ENCODE measurements at places on chromosomes 12 and 14.
A peak's percentile ranks its signal among the peaks of the same experiment; 100 is the strongest.

DNA sequence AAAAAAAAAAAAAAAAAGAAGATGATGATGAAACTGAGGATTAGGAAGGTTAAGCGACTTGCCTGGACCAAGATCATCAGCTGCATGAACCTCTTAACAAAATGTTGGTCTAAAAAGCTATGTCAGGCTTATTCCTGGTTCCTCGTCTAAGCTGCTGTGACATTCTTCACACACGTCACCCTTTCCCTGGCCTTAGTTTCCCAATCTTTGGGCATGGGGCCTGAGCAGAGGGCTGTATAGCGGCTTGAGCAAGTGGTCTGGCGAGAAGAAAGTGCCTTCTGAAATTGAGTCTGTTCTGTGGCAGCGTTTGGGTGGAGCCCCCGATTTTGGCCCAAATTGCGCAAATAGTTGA lies 58.7 kb upstream of the CCND2 start:
- no peak for DNase-seq

DNA sequence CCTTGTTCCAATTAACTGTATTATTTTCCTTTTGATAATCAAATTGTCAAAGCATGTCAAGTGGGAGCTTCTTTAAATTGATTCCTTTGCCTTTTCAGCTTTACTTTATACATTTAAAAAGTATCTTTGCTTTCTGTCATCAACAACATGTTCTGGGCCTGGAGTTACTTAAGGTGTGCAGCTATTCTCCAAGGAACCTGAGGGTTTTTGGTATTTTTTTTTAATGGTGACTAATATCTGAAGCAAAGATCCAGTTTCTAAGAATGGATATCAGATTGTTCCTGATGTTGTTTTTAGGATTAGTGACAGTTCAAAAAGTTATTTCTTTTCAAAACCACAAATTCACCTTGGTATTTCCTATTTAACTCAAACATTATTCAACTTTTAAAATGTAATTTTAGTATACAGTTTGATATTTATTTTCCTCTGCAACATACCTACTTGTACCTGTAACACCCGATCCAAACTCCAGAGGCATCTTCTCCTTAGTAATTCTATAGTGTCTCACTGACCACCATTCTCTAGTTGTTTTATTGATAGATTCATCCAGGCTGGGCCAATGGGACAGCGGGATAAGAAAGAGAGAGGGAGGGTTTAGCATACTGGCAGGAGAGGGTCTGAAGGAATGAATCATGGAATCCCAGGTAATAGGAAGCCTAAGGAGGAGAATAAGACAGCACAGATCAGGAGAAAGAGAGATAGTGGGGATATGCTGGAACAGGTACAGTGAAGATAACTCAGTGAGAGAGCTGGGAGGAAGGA lies 3.1 kb downstream of the CBLN3 start:
- no peak for DNase-seq

GRCh38 chr14:74275241-74275841 lies 27.4 kb downstream of the ABCD4 start:
- DNase-seq, result no peak

DNA sequence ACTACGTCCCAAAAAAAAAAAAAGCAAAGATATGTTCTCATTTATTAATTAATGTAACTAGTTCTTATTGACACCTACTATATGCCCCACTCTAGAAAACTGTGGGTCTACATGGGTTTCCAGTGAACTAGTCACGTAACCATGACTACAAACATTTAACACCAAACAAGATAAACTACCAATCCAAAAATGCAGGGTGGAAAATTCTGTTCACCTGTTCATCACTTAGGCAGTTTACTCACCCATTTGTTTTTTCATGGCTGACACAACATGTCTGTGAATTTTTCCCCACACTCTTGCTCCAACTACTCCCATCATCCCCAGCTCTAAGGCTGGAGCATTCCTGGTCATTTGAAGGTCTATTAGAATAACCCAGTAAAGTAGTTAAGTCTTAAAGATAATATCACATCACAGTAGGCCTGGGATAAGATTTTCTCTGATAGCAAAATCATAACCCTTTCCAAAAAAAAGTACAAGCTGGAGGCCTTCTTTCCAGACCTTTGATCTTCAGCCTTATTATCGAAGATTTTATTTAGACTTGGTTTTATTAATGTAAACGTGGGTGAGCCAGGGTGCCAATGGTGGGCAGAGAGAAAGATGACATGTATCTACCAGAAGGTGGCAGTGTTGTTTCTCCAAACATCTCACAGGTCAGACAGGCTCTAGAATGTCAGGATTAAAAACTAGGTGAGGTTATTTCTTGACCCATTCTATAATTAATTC lies 61.6 kb upstream of the DAAM1 start:
- peak; percentile 74 for DNase-seq

DNA sequence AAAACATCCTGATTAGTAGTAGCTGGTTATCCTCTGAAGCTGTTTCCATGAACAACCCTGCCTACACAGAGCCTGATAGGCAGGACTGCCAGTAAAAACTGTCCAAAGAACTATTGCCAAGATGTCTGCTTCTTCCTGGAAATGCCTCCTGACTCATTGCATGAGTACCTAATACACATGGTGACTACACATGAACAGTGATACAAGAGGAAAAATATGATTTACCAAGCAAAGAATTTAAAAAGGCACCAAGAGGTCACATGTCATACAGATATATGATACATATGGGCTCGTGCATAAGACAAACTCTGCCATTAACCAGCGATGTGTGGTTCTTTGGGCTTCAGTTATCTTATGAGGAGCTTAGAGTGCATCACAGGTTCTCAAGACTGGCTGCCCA lies 552.3 kb downstream of the SLC16A7 start:
- no peak for DNase-seq

DNA sequence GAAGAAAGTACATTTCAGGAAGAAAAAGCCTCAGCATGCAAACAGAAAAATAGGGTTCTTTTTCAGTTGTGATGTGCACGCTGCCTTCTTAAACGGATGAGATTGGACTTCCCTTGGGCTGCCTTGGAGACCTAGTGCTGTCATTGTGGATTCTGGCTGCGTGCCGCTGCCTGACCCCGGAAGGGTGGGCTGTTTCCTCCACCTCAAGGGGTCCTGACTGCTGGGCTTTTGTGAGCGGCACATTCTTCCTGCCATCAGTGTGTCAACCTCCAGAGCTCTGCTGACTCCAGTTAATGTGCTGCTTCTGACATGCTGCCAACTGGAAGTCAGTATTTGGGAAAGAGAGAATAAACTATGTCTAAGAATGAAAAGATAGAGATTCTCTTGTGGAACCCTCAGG lies 25.1 kb downstream of the CCNK start:
- no peak for DNase-seq

DNA sequence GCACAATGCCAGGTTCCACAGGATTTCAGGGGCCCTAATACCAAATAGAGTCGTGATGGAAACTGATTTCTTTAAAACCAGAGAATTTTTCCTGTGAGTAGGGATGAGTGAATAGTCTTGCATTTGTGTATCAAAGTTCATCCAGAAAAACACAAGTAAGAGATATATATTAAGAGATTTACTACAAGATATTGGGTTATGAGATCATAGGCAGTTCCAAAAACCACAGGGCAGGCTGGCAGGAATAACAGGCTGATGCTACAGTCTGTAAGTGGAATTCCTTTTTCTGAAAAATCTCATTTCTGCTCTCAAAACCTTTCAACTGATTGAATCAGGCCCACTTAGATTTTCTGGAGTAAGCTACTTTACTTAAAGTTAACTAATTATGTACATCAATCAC lies 1756.2 kb upstream of the SEL1L start:
- DNase-seq, result no peak

GRCh38 chr14:33062881-33063280 lies 124.2 kb downstream of the NPAS3 start:
- no peak for DNase-seq

DNA sequence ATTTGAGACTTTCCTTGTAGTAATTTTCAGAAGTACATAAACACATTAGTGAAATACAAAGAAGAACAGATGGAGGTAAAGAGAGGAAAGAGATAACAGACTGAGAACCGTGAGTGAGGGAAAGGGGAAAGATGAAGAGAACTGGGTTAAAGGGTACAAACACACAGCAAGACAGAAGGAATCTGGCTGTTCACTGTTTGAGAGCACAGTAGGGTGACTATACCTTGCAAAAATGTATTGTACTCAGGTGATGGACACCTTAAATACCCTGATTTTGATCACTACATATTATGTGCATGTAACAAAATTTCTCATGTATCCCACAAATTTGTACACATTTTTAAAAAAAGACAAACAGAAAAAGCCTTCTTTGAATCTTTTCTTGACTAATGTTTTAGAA lies 2.7 kb upstream of the TRHDE start:
- no peak for DNase-seq

- no peak for DNase-seq
Measured at GRCh38 chr12:114666746-114667668, 17.0 kb downstream of the TBX3 start.

GRCh38 chr12:117118838-117119591 lies 19.8 kb upstream of the TESC start:
- no peak for DNase-seq

GRCh38 chr14:101980700-101981099 lies 16.3 kb downstream of the DYNC1H1 start:
- DNase-seq, result no peak

GRCh38 chr12:11941606-11942337 lies 129.0 kb upstream of the BCL2L14 start:
- no peak for DNase-seq

GRCh38 chr14:83379436-83379835 lies 1845.8 kb upstream of the SEL1L start:
- DNase-seq, result no peak

- no peak for DNase-seq
Measured at GRCh38 chr14:67944605-67945004, 125.0 kb downstream of the RAD51B start.

DNA sequence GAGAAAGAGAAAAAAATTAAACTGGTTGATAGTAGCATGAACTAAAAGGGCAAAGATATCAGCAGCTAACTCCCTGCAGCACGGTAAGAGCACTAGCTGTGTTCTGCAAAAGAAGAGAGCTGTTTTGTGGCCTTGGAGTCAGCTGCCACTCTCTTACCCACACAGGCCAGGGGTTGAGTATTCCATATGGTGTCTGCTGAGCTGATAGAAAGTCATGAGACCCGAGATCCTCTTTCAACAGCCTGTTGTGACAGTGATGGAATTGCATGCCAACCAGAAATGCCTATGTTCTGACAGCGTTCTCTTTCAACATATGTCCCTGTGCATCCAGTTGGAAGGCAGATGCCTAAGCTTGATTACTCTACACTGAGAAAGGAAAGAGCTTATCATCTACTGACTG lies 39.9 kb downstream of the TMTC1 start:
- DNase-seq, result no peak

DNA sequence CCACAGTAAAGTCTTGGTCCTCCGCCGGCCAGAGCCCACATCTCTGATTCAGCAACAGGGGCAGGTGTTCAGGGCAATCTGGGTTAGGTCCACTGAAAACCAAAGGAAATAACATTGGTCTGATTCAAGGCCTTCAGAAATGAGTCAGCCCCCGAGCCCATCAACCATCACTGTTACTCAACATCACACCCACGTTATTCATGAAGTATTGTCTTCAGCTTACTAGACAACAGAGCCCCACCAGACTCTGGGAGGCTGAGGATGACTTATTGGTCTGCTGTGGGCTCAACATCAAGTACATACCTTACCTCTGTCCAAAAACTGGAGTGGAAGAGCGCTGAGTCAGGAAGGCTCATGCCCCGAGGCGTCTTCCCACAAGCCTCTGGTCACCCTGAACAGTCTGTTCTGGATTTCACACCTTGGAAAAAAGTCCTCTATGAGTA lies 97.5 kb downstream of the ZFP36L1 start:
- DNase-seq, result no peak

DNA sequence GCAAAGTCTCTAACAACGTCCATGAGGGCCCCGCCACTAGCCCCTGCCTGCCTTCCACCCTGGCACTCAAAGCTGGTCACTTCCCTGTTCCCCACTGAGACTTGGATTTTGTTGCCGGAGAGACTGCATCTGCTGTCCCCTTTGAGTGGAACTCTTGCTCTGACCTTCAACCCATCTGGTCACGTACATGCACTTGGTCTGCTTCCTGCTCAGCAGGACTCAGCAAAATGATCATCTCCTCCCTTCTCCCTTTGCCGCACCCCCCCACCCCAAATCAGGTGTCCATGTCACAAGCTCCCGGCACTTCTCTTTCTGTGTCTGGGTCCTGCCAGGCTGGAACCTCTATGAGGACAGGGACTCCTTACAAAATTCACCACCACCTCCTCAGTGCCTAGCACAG lies 180.9 kb downstream of the CHST11 start:
- DNase-seq, result no peak

DNA sequence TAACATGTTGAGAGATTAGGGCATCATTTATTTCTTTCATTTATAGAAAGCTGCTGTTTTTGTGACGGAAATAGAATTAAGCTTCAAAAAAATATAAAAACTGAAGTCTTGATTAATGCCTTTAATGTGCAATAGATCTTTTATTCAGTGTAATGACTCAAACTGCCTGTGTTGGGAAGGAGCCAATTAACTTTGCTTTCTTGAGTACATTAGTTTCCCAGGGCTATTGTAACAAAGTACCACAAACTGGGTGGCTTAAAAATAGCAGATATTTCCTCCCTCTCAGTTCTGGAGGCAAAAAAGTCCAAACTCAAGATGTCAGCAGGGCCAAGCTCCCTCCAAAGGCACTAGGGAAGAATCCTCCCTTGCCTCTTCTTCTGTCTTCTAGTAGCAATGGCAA lies 36.6 kb downstream of the EID3 start:
- no peak for DNase-seq

- no peak for DNase-seq
Measured at GRCh38 chr14:31858868-31859267, 218.2 kb upstream of the ARHGAP5 start.

- DNase-seq, result no peak
Measured at GRCh38 chr12:70449753-70450341, 83.8 kb downstream of the KCNMB4 start.

- DNase-seq, result peak; percentile 67
Measured at GRCh38 chr14:104689109-104689880, at the start of gene INF2. Gene INF2 (plus strand): TSS chr14:104689618. CDS start chr14:104701366, 11,748 bp downstream.

- DNase-seq, result no peak
Measured at GRCh38 chr14:39739796-39740195, 307.6 kb upstream of the FBXO33 start.

DNA sequence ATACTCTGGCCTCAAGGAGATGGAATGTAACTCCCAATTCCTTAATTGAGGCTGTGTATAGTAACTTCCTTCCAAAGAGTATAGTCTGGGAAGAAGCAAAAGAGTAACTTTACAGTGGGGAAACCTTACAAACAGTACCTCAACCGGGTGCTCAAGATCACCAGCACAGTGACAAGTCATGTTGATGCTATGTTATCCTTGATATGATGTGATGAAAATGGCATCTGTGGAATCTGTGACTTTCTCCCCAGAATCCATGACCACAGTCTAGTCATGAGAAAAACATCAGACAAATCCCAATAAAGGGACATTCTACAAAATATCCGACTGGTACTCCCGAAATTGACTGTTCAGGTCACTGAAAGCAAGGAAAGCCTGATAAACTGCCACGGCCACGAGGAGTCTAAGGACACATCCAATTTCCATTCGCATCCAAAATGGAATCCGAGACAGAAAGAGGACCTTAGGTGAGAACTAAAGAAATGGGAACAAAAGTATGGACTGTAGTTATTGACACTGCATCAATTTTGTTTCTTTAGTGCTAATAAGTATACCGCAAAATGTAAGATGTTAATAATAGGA lies 97.3 kb upstream of the FRMD6 start:
- no peak for DNase-seq

All from hematopoietic multipotent progenitor cell treated with erythropoietin and hydrocortisone succinate and interleukin-3 and kit ligand, for 17 days (in vitro differentiated cells).